ENCODE measurements at places on chromosomes 12 and 14.
A peak's percentile ranks its signal among the peaks of the same experiment; 100 is the strongest.

DNA sequence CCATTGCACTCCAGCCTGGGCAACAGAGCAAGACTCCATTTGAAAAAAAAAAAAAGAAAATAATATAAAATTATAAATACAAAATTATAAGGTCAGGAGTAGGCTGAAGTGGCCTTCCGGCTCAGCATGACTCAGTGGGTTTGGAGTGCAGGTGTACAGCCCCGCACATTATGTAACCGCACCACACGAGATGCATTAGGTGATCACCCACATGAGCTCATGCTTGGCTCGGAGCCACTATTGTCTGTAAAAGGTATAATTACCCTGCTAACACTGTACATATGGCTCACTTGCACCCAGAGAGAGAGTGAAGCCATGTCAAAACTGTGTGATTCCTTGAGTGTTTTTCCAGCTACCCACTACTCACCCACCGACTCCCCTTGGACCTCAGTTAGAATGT lies 557.0 kb downstream of the SLC6A15 start:
- no peak for DNase-seq

DNA sequence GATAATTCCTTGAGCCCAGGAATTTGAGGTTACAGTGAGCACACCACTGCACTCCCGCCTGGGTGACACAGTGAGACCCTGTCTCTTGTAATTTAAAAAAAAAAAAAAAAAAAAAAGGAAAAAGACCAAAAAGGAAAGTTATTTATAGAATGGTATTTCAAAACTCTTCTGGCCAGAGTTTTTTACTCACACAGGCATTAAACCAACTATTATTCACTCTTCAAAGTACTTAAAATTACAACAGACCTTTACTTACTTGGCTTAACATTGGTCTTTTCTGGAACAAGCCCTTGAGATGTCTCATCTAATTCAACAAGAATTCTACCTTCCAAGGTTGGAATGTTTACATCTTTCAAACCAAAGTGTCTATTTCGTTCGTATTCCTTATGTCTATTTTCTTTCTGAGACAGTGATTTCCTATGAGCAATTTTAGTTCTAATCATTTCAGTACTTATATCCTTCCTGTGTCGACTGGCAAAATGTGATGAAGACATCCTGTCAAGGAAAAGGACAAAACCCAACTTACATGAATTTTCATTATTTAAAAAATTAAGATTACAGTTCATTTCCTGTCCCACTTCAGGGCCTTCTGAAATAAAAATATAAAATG lies 2.6 kb downstream of the DLGAP5 start:
- DNase-seq, result no peak

DNA sequence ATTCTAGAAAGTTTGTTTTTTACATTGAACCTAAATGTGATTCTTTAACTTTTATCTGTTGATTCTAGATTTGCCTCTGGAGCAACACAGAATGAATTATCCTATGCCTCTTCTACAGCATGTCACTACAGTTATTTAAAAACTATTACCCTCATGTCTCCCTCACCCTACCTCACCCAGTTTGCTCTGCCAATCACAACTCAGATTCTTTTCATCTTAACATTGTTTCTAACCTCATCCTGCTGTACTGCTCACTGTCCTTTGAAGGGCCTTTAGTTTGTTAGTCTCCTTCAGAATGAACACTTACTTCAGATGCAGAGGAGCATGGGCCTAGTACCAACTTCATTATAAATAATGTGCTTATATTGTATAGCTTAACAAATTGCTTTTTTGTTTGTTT lies 21.5 kb downstream of the YLPM1 start:
- DNase-seq, result no peak

GRCh38 chr12:68446901-68447796 lies 115.0 kb upstream of the MDM1 start:
- DNase-seq, result peak; percentile 55

DNA sequence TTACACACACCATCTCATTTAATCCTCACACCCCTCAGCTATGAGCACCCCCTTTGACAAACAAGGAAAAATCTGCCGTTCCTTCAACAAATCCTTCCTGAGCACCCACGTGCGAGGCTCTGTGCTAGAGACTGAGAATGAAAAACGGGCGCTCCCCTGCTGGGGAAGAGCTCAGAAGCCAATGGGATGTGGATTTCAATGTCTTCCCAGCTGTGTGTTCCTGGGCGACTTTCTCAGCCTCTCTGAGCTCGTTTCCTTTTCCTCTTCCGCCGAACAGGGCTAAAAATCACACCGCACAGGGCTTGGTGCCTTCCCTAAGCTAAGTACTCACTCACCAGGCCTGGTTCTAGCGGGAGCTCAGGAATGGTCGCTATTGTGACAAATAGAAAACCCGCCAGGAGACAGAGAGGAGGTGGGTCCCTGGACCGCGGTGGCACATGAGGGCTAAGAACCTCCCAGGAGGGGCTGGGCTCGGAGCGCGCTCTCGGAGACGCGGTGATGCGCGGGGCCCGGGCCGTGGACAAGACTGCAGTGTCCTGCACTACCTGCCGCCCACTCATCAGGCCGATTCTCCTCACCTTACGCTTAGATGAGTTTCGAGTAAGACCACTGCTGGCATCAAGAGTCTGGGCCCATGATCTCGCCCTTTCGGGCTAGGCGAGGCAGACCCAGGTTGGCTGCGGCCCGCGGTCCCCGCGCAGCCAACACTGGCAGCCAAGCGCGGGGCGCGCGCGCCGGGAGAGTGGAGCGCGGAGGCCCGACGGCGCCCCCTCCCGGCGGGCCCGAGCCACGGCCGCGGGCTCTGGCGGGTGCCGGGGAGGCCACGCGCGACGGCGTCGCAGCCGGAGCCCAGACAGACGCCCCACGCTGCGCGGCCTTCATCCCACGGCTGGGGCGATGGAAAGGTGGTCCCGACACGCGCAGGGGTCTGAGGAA lies 17.0 kb downstream of the ZDHHC22 start:
- peak; percentile 14 for DNase-seq

GRCh38 chr14:24013654-24014514 lies 25.2 kb downstream of the DHRS4L2 start:
- peak; percentile 80 for DNase-seq

DNA sequence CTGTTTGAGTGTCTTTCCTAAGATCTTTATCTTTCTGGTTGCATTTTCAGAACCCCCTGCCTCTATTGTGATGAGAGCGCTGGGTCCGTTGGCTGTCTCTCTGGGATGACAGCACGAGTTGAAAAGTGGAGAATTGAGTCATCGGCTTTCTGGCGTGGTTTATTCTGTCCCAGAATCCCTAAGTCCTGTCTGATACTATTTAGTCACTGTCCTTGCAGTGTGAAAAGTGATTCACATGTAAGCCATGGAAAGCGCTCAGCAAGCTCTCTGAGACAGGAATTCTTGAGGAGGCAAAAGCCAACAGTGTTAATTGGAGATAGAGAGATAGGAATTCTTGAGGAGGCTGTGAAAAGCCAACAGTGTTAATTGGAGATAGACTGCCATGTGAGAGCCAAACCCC lies 121.7 kb downstream of the CHST11 start:
- DNase-seq, result no peak

- peak; percentile 71 for DNase-seq
These were observed 923.1 kb upstream of the MDGA2 start for GRCh38 chr14:48598458-48598857.

Measured in NCI-H82 (cell line).